ENCODE measurements at places on chromosomes 4 and X.

- no peak for DNase-seq
Measured at GRCh38 chr4:101696276-101697010, 94.1 kb upstream of the BANK1 start.

GRCh38 chrX:39772057-39772832 lies 325.5 kb downstream of the BCOR start:
- no peak for DNase-seq

DNA sequence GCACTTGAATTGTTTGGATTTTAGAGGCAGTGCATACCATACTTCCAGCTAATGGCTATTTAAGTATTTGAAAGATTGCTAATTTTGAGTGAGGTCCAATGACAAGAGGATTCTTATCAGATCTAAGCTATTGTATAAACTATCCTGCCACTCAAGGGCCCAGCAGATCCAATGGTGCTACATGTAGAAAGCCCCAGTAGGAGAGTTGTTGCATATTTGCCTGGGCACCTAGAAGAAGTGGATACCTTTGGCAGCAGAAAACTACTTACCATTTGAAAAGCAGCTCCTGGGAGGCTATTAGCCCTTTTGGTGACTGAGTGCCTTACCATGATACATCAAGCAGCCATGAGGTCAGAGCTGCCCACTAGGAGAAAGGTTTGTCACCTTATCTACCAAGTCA lies 447.3 kb downstream of the C4orf33 start:
- DNase-seq = no peak

- no peak for DNase-seq
Measured at GRCh38 chr4:84495118-84495793, 3.8 kb downstream of the NKX6-1 start.

GRCh38 chrX:7143941-7144525 lies 3.5 kb upstream of the STS start:
- no peak for DNase-seq

DNA sequence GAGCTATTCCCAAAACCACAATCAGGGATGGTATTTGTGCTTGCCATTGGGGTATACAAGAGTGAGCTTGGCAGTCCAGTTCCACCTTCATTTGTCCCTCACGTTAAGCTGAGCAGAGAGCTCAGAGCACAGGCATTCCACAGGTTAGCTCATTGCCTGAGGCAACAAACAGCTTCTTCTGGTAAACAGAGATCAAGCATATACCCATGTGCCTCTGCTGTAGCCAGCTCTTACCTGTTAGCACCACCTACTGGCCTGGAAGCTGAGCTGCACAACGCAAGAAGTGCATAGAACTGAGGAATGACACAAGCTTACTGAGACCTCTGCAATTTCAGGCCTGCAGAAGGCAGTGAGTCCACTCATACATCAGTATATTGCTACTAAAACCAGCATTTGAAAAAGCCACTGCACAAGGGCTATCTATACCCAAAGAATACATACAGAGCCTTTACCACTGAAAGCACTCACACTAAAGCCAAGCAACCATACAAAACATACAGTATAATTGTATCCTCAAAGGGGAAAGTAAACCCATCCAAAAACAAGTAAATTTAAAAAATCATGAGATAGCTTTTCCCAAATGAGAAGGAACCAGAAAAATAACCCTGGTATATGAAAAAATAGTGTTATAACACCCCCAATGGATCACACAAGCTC lies 258.3 kb upstream of the GABRA2 start:
- no peak for DNase-seq

Measured in Right ventricle myocardium superior (tissue), 1 donor.